ENCODE measurements at places on chromosomes 6 and 20.

DNA sequence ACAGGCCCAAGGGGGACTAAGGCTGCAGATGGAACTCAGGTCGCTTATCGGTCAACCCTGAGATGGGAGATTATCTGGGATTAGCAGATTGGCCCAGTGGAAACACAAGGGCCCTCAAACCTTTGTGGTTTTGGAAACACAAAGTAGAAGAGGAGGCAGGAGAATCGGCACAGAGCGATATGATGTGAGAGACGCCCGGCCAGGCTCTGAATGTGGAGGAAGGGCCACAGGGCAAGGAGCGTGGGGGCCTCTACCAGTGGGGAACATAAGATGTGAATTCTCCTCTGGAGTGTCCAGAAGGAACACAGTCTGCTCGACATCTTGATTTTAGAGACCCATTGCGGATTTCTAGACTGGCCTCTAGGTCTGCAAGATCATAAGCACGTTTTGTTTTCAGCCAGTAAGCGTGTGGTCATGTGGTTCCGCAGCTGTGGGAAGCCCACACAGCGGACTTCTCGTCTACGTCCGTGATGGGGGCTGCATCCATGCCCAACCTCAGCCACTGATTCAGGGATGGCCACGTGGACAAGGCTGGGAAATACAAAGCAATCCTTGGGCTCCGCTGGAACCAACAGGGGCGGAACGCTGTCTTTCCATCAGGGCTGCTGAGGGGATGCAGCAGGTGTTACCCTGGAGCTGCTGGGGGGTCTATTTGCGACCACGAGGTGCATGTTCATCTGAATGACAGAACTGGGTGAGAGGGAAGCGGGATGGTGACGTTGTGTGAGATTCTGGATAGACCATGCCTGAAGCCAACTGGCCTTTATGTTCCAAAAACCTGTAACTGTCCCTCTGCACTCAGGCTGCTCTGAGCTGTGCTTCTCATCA is 127.6 kb upstream of the PMEPA1 start:
- no peak for DNase-seq

DNA sequence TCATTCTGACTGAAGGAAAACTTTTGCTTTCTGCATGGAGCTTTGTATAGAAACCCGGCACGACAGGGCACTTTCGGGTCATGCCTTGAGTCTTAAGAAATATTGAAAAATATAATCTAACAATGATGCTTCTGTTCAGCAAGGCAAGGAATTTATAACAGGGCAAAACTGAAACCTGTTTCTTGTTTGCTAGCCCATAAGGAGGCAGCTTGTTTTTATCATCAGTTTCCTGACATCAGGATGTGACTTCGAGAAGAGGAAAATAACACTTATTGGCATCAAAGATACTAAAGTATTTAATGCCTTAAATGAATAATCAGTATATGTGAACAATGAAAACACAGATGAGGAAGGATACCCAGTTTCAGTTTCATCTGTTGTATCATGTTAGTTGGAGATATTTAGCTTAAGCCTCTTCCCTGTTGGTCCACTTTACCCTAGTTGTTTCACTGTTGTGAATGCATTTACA is 146.5 kb downstream of the CDKAL1 start:
- DNase-seq, result no peak

DNA sequence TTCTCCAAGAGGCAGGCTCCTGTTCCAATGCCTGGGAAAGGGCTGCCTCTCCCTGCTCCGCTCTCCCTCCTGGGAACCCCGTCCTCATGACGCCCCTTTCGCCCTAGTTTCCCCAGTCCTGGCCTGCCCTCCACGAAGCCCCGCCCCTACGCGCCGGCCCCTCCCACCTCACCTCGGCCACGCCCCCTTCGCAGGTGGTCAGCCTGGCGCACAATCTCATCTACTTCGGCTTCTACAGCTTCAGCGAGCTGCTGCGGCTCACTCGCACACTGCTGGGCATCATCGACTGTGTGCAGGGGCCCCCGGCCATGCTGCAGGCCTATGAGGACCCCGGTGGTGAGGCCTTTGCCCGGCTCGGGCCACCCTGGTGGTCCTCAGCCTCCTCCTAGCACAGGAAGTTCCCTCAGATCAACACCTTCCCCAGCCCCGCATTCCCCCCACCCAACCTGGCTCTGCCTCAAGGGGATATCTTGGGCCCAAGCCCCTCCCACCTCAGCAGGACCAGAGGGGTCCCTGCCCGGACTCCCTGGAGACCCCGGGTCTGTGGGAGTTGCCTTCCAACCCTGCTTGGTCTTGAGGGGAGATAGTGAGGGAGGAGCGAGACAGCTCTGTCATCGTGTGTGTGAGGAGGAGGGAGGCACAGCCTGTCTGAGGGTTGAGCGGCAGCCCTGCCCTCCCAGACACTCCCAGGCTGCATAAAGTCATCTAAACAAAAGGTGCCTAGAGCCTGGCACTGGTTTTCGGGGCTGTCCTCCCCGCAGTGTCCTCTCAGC is 40.3 kb downstream of the UQCC2 start:
- DNase-seq, result no peak

DNA sequence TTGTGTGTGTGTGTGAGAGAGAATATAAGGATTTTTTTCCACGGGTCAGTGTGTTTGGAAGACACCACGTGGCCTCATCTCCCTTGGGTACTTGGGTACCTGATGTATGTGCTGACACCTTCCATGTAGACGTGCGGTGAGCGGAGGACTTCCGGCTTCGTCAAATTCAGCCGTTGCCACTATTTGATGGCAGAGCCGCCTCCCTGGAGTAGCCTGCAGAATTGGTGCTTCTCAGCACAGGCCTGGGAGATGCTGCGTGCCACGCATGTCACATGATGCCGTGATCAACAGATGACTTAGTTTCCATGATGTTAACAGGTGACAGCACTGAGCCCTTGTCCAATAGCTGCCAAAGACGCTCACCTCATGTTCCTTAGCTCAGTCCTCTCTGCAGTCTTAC is 69.4 kb downstream of the CDH4 start:
- DNase-seq, result no peak

- no peak for DNase-seq
Measured at GRCh38 chr6:143135797-143136561, 75.3 kb downstream of the AIG1 start.

DNA sequence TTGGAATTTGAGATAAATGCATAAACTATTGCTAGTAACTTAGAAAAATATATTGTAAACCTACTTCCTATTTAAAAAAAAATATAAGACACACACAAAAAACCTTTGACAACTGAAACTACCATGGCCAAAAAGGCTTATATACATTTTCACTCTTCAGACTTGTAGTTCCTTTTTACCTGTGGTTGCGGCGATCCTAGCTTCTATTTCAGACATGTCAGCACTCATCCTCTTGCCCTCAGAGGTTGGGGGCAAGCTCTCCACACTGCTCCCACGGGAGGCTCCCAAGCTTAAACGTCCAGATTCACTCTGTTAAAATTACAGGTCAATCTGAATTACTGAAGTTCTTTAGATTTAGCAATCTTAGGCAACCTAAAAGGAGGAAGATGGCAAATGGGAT is 39.8 kb downstream of the MAP3K7 start:
- no peak for DNase-seq

GRCh38 chr6:29685718-29686326 is 4.9 kb upstream of the ZFP57 start:
- DNase-seq, result no peak

- no peak for DNase-seq
Measured at GRCh38 chr6:34974249-34974642, 85.2 kb downstream of the ANKS1A start.

- no peak for DNase-seq
Measured at GRCh38 chr6:113644861-113645575, 212.1 kb upstream of the MARCKS start.

DNA sequence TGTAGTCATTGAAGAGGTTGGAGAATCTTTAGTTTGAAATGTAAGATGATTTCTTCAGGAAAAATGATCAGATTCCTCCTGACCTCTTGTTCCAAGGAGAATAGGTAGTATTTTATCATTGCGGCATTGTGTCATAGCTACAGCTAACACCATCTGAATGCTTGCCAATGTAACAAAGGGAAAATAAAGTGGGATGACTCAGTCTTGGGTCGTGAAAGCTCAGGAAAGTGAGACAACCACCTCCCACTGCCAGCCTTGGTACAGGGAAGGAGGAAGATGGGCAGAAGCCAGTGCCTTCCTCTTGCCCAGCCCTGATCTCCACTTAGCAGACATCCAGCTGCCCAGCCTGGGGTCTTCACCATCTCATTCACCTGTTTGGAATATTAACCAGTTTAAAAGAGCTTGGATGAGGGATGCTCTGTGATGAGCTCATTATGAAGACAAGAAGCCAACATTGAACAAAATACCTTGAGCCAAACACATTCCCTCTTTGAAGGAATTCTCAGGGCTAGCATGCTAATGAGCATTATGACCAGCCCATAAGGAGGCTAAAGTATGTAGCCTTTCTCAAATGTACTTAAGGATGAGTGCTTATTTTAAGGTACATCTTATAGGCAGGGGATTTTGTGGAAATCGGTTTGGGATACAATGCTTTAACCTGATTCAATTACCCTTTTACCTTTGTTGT is 40.0 kb upstream of the APCDD1L start:
- no peak for DNase-seq

GRCh38 chr6:167856474-167856873 is 29.8 kb downstream of the AFDN start:
- no peak for DNase-seq

GRCh38 chr6:39666706-39667489 is 58.3 kb downstream of the KIF6 start:
- no peak for DNase-seq

GRCh38 chr20:46955601-46956556 is 61.2 kb downstream of the EYA2 start:
- DNase-seq, result no peak

DNA sequence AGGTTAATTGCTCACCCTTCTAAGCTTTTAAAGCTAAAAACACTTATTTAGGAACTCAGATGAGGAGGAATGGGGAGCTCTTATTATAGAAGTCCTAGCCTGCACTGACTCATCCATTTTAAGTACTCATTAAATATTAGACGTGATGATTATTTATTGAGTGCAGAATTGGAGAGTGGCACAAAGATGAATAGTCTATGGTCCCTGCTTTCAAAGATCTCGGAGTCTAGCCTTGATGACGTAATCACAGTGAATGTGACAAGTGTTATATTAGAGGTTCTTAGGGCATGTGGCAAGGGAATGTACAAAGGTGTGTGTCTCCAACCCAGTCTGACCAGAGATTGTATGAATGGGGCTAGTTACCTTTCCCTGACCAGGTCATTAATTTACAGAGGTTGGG is 68.7 kb upstream of the CD83 start:
- DNase-seq, result no peak
